Suprapubic skin (tissue), 4 donors: ENCODE measurements at places on chromosomes 11 and 22.

DNA sequence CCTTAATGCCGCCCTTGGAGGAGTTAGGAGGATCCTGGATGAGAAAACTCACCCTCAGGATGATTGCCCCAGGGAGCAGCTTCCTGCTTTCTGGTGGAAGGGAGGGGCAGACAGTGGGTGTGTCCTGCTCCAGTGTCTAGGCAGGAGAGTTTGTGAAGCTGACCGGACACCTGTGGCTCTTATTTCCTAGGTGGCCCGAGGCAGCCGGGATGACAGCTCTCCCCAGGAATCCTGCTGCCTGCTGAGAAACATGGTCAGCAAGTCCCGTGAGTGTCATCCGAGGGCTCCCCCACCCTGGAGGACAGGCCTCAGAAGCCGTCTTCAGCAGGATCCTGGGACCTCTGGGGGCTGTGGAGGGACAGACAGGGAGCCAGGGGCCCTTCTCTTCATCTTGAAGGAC is 50.4 kb downstream of the ST3GAL4 start:
- DNase-seq = peak; percentile 59

DNA sequence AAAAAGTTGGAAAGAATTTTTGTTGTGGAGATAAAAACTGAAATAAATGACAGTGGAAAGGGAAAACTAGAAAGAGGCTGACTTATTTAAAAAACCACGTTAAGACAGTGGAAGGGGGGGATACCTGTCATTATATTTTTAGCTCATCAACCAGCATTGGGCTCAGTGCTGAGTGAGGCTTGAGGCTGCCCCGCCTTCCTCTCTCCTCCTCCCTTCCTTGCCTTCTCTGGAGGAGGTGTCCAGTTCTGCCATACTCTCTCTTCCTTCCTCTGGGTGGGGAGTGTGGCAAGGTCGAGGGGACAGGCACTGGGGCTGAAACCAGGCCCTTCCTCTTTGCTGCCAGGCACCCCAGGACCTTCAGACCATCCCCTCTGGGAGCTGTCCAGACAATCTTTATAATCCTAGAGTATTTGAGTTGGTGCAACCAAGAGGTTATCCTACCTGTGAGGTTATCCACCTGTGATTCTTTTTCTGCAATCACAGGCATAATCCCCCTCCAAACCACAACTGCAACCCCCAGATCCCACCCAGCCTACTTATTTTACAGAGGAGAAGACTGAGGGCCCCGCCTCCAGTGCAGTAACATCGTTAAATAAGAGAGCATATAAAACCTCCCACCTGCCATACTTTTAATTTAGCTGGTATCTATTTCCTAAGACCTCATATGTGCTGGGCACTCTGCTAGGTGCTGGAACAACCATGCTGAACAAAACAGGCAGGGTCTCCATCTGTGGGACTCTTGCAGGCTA is 578.5 kb downstream of the BUD13 start:
- DNase-seq = no peak

GRCh38 chr11:12512826-12513395 is 135.5 kb downstream of the PARVA start:
- no peak for DNase-seq

DNA sequence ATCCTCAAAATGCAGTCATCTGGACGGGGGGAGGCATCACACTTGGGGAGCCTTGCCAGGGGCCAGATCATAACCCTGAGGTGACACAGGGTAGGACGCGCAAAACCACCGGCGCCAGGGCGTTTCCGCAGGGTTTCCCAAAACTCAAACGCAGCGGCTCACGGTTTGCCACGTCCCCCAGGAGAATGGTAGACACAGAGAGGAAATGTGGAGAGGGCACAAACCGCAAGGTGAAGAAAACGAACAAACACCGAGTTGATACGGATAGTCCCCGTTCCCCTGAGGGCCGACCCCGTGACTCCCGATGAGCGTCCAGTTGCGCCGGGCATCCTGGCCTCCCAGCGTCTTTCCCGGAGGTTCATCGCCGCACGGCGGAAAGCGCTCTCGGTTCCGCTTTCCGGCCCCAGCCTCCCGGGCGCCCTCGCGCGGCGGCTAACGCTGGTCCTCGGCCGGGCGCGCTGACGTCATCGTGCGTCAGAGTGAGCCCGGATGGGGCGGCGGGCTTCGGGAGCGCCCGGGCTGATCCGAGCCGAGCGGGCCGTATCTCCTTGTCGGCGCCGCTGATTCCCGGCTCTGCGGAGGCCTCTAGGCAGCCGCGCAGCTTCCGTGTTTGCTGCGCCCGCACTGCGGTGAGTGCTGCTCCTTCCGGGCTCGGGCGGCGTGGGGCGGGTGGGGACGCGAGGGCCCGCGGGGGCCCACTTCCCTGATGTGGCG is at the start of gene BIRC2:
Gene BIRC2 (plus strand): TSS at position 467 of the 714 bp plus-strand sequence. CDS start 2,641 bp downstream, outside the sequence.
- DNase-seq = peak; percentile 94

GRCh38 chr22:40326905-40327735 is 19.2 kb upstream of the ADSL start:
- DNase-seq = no peak

DNA sequence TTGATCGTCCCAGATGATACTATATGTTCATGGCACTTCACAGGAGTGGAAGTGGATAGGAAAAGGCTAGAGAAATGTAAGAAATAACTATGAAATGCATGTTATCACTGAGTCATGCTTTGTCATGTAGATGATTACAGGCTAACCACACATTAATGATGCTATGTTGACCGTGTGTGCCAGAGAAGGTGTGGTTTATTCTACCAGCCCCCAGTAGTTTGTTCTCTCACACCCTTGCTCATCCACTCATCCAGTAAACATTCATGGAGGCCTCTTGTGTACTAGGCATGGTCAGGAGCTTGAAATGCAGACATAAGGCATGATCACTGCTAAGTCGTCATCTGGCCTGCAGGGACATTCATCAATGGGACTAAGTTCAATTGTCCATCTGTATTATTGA is 153.0 kb upstream of the PITPNB start:
- no peak for DNase-seq

- no peak for DNase-seq
Measured at GRCh38 chr11:59283825-59284772, 71.4 kb upstream of the MPEG1 start.

DNA sequence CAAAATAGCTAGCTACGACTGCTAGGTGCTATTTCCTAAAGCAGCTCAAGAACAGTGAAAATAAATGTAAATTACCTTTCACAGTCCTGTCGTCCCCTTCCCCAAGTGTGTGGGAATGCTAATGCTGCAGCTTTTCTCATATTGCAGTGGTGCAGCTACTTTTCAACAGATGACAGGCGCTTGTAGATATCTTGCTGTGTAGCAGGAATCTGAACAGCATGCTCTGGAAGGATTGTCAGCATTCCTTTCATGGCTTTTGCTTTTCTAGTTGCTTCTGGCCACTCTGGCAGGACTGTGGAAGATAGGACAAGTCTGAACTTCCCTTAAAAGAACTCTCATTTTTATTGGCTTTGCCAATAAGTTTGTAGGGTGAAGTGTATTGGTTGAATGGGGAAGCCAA is 18.8 kb downstream of the FAR1 start:
- DNase-seq = no peak

DNA sequence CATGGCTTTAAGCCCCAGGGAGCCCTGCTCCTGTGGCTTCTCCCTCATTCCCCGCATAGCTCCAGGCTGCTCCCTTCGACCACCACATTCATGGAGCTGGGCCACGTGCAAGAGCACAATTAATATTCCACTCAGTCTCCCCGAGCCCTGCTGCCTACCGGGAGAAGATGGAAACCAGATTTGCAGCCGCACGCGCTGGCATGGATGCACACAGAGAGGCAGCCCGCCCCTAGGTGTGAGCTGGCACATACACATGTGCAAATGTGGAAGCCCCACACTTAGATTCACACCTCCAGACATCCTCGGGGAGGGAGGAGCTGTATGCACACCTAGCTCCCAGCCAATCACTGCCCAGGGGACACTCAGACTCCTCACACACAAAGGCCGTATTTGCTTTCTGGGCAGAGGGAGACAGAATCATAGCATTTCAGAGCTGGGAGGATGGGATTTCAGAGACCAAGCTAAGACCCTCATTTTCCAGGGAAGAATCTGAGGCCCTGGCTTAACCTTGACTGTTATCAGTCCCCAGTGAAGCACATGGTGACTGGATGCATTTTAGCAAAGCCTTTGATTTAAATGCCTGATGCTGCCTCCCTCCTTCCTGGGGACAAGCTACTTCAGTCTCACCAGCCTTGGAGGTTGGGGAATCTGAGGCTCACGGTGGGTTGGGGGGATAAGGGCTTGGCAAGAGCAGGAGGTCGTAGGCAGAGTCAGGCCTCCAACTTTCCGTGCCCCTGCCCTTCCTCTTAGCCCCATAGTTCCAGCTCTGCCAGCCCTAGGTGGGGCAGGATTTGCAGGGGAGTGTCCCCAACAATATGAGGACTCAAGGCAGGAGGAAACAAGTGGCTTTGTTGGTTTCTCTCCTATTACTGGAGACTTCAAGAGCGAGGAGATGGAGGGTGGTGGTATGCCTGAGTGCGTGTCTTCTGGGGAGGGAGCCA is 5.3 kb upstream of the CREB3L1 start:
- DNase-seq = no peak

- no peak for DNase-seq
Measured at GRCh38 chr11:10998674-10999073, 140.8 kb upstream of the ZBED5 start.

DNA sequence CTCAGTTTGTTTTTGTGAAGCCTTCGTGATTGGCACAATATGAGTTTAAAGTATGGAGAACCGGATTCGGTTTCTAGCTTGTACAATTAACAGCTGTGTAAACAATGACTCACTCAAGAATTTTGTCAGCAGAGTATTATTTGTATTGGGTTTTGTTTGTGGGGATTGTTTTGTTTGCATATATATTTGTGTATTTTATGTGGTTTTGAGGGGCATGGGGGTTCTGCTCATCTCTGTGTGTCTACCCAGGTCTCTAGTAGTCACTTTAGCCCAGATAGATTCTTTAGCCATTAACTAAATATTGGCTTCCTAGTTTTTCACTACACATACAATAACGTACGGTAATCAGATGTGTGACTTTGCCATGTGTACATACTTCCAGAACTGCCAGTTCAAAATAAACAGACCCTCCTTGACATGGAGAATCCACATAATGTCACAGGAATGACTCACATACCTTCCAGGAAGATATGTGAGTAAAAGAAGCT is 7.5 kb upstream of the MS4A7 start:
- no peak for DNase-seq

DNA sequence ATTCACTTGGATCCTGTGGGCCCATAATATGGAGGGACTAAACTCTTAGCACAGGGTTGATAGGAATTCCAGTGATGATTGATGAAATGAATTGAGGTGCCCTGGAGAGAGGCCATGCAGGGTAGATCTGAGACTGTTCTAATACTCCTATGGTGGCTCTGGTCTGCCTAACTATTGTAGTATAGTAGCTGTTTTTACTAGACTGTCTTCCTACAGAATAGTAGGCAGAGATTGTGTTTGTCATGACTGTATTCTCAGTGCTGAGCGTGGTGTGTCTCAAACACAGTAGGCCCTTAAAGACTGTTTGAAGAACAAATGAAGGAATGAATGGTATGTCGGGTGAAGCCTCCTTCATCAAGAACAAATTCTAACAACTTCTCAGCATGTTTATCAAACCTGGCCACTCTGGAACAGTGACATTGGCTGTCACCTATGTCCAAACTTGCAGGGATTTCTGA is 107.0 kb upstream of the SESN3 start:
- no peak for DNase-seq

DNA sequence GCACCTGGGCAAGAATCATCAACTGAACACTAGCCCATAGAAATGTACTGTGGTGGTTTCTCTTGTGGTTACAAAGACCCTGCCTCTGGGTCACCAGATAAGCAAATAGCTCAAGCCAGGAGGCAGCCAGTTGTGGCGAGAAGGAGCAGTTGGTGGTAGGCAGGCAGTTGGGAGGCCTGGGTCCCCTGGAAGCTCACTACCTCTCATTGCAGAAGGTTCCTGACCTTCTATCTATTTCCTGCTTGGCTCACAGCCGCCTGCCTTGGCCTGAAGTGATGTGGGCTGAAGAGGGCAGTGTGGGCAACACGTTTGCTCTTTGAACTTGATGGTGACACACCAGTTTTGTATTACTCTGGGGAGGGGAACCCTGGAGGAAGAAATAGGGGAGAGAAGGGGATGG is 34.7 kb downstream of the NECTIN1 start:
- no peak for DNase-seq

- no peak for DNase-seq
Measured at GRCh38 chr11:38300570-38300969, 1702.5 kb upstream of the RAG2 start.

DNA sequence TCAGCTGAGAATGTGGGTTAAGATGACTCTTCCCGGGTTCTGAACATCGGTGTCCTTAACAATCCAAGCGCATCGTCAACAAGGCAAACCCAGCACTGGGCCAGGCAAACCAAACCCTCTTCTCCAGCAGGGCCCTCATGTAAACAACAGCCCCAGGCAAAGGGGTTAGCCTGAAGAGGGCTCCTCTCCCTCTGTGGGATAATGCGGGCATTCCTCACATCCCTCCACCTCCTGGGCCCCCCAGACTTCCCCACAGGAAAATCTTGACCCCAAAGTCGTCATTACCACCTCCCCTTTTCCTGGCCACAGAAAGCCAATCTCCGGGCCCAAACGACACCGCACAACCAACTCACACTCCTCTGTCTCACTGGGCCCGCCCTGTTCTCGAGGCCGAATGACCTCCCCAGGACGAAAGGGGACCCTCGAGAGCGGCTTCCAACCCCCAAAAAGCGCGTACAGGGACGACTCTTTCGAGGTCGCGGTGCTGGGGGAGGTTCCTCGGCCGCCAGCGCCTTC is 566 bp downstream of the DDB1 start:
- no peak for DNase-seq

GRCh38 chr22:36384766-36385481 is 2.8 kb downstream of the MYH9 start:
- DNase-seq = no peak

- peak; percentile 63 for DNase-seq
Measured at GRCh38 chr22:29146091-29146560, 59.6 kb upstream of the EMID1 start.

GRCh38 chr11:18367431-18367830 is 26.9 kb upstream of the LDHA start:
- no peak for DNase-seq

DNA sequence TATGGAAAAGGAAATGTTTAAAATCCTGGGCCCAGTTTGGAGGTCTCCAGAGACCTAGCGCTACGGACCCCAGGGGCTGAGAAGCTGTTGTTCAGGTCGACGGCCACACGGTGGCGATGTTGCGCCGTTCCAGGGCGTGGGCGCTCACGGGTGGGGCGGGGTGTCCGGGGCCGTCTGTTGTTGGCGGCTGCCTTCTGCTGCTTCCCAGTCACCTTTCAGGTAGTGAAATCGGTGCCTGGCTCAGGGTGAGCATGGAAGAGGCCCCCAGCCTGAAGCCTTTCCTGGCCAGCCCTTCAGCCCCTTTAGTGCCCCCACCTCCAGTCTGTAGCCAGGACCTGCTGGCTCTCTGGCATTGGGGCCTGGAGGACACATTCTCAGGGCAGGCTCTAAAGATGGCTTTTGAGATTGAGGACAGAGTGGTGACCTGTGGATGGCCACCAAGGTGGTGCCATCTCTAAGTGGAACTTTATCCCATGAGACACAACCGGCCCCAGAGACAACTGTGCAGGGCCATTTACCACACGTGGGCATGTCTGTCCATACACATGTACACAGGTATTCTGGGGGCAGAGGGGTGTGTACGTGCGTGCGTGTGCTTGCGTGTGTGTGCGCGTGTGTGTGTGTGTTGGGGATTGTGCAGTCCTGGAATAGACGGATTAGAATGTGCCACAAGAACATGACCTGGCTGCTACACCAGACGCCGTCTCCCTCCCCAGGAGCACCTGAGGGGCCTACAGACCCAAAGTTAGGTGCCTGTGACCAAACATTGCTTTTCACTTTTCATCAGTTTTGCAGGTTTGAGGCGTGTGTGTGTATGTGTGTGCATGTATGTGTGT is 53.8 kb downstream of the ST14 start:
- DNase-seq = peak; percentile 70
